ENCODE measurements at places on chromosomes 4 and X.

GRCh38 chr4:3671571-3672464 is 94.4 kb upstream of the ADRA2C start:
- DNase-seq, result no peak

DNA sequence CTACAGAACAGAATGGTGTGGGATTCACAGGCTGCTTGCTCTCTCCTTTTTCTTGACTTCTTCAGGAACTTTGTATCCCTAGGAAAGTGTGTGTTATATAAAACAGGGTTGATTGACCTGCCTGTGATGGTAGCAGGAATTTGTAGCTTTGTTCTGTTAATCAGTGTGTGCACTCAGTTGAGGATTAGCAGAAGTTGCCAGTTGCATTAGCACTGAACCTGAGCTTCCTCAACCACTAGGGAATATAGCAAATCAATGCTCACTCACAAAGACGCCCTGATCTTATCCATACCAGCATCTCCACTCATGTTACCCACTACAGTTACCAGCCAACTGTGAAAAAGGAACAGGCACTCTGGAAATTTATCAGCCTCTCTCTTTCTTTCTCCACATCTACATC is 319.1 kb upstream of the EMCN start:
- DNase-seq, result no peak

DNA sequence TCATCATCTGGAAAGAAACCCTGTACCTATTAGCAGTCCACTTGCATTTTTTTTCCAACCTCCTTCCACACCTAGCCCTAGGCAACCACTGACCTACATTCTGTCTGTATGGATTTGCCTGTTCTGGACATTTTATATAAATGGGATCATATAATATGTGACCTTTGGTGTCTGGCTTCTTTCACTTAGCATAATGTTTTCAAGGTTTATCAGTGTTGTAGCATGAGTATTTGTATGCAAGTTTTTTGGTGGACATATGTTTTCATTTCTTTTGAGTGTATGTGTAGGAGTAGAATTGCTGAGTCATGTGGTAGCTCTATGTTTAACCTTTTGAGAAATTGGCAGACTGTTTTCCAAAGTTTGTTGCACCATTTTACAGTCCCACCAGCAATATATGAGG is 198.6 kb downstream of the CEP135 start:
- no peak for DNase-seq

- DNase-seq, result no peak
Measured at GRCh38 chr4:35216636-35217035, 1027.7 kb downstream of the ARAP2 start.

DNA sequence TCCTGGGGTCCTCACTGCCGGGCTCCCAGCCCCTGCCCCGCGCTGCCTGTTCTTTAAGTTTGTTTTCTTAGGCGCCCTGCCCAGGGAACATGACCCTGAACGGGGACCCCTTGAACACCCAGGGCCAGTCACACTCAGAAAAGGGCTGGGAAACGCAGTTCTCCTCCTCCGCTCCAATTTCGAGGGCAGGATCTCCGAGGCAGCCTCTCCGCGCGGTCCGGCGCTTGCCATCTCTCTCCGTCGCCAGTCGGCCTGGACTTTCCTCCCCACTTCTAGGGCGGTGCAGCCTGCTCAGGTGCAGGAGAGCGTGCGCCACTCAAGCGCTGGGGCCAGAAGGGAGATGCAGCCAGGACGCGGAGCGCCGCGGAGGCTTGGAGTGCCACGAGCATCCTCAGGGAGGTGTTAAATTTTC is 9.9 kb downstream of the PRDM8 start:
- DNase-seq, result no peak

DNA sequence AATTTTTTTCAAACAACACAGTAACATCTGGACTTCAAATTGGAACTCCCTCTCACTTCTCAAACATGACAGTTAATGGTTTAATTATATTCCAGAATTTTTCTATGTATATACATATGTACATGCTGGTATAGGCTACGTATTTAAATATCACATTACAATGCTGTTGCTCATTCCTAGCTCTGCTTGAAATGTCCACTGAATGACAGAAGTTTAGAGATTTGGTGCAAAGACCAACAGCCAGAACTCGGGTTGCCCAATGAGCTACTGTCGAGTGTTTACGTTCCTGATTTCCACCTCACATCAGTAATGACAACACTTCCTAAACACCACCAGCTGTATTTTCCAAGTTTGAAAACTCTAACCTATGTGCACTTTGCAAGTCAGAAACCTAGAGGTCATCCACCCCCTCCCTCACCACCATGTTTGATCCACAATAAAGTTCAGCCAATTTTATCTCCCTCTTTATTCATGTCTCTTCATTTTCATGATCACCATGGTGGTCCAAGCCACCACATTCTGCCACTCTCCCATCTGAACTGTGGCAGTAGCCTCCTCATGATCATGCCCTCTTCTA is 49.3 kb upstream of the RPL34 start:
- DNase-seq, result no peak

- no peak for DNase-seq
Measured at GRCh38 chrX:15785176-15785750, 5.0 kb upstream of the ZRSR2 start.

- DNase-seq, result no peak
Measured at GRCh38 chrX:129655547-129656249, 942 bp upstream of the APLN start.

DNA sequence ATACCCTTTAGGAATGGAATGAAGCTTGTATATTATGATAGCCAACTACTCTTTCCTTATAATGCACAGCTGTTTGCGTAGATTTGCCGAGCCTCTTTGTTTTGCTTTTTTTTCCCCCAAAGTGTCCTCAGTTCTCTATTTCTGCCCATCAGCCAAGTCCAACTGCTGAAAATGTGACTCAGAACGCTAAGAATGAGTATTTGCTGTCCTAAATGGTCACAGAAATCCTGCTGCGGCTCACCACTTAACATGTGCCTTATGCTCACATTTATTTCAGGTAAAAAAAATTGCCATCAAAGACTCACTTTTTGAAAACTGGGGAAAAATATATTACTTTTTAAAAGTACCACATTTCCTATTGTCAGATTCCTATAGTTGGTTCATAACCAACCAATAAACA is 36.9 kb downstream of the GABRA4 start:
- no peak for DNase-seq

GRCh38 chrX:78119521-78120227 is 15.6 kb downstream of the PGK1 start:
- DNase-seq, result no peak

DNA sequence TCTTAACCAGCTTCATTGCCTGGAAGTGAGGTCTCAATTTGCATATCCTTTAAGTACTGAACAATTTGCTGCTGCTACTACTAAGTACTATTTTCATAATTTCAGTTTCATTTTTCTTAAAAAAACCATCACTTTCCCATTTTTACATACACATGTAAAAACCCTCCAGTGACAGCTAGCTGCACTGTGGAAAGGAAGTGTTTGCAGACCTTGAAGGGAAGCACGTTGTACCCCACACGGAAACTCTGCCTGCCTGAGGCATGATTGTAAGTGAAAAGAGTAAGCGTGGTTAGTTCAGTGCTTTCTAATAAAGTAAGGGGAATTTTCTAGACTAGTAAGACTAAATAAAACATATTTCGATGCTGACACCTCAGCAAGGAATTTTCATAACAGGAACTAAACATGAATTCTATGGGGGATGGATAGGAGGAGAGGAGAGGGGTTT is 103.6 kb downstream of the RAPGEF2 start:
- DNase-seq, result no peak

DNA sequence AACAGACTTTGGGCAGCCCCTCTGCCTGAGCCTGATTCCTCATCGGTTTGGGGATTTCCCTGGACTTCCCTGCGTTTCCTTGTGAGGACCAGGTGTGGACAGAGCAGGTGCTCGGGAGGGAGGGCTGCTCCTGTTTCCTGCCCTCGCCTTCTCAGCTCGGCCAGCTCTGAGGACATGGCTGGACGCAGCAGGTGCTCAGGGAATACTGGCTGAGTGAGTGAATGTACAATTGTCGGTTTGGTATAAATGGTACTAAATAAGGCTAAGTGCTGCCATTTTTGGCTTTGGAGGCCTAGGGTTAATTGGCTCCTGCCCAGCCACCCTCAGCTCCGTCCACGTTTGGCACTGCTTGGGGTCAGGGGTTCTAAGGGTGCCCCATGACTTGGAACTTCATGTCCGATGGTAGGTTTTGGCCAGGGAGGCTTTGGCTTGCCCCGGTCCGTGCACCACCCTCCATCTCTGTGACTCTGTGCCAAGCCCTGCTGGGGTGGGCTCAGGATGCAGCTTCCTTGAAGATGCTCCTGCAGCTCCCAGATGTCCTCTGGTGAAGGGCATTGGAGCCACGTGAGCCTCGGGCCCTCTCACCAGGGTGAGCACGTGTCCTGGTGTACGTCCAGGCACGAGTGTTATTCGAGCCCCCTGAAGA is 45.0 kb upstream of the NKX1-1 start:
- DNase-seq, result no peak

GRCh38 chr4:58225460-58225859 is 1115.3 kb upstream of the IGFBP7 start:
- DNase-seq, result no peak

GRCh38 chr4:145498430-145498829 is 16.8 kb downstream of the SMAD1 start:
- no peak for DNase-seq

- no peak for DNase-seq
Measured at GRCh38 chr4:41375561-41375960, 118.8 kb downstream of the UCHL1 start.

GRCh38 chrX:96929036-96929435 is 45.3 kb downstream of the RPA4 start:
- DNase-seq, result no peak

- no peak for DNase-seq
Measured at GRCh38 chr4:55435141-55435841, 39.5 kb downstream of the TMEM165 start.

DNA sequence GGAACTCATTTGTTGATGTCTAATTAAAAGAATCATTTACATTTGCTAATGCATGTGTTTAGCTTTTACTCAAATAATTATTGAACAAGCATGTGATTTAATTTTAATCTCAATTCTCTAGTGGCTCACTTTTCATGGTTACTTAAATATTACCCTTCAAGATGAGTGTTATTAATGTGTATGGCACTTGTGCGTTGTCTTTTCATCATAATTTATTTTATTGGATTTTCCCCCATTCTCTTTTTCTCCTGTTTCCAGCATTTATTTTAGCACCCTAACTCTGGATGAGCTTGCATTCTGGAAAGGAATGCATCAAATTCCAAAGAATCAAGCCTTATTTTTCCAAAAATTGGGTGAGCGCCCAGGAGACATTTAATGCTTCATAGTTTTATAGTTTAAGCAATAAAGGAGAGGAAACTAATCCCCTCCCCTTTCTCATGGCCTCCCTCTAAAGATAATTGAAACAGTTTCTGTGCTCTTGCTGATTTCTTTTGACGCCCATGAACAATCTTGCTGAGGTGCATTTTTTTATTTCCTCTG is 191.1 kb upstream of the FAT4 start:
- DNase-seq, result no peak

DNA sequence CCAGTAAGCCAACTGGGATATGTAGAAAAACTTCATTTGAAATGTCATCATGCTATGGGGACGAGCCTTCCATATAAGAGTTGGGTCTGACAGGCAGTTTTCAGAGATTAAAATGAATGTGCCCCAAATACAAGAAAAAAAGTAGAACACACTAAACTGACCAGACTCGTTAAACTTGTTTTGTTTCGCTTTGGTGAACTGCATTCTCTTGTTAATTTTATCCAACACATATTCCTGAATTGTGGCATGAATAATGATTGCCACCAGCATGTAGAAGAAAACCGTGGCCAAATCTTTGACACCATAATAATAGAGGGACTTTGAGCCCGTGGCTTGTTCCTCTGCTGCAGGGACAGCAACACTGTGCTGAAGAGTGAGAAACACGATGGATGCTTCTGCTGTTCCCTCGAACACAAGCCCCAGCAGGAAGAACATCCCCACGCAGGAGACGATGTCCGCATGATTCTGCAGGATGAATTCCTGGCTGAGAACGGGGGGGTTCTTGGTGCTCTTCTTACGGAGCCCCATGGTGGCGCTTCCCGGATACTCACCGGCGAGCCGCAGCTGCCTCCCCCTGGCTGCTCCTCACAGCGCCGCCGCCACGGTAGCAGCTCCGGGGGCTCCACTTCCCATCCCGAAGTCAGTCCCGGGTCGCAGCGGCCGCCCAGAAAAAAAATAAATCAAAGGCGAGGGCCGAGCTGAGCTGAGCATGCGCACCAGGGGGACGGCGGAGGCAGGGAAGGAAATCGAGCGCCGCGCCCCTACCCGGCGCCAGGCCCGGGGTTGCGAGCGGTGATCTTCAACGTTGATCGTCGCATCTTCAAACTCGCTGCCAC is at the start of gene TRAM1L1:
TSS of gene TRAM1L1 (minus strand) at position 711 of the 836 bp plus-strand sequence. CDS start at position 528, 183 bp downstream.
- peak; percentile 78 for DNase-seq

DNA sequence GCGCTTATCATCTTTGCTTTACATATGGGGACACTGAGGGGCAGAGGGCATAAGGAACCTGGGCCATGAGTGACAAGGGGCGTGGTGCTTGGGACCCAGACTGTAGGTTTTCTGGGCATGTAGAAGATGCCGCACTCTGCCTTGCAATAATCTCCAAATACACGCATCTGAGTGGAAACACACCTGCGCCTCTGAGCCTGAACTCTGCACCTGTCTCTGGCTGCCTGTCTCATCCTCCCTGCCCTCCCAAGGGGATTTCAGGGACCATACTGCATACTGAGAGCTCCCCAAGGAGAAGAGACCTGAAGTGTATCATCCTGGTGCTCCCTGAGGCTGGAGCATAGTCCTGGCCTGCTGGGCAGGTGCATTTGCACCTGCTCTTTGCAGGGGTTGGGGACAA is 34.7 kb upstream of the ASMTL start:
- no peak for DNase-seq

- peak; percentile 53 for DNase-seq
Measured at GRCh38 chr4:40316782-40317635, 18.1 kb upstream of the CHRNA9 start.

DNA sequence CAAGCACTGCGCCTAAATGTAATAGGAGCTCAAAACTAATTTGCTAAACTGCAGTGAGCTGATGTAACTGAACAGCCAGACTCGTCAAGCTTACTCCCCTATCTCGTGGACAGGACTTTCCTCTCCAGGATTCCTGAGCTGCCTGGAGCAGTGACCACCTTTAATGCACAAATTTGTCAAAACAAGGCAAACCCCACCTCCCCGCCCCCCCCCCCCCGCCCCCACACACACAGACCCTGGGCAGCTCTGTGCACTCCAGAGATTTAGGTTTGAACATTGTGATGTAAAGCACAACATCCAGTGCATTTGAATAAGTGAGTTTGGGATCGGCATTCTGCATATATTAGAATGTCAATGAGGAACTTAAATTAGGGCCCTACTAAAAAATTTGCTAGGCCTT is 77.7 kb upstream of the DHX15 start:
- no peak for DNase-seq

- no peak for DNase-seq
Measured at GRCh38 chrX:26778320-26778888, 562.4 kb downstream of the MAGEB5 start.

GRCh38 chr4:140346136-140346535 is 27.3 kb upstream of the SCOC start:
- no peak for DNase-seq

Measured in neural crest cell (in vitro differentiated cells).